ENCODE measurements at places on chromosomes 4 and X.

DNA sequence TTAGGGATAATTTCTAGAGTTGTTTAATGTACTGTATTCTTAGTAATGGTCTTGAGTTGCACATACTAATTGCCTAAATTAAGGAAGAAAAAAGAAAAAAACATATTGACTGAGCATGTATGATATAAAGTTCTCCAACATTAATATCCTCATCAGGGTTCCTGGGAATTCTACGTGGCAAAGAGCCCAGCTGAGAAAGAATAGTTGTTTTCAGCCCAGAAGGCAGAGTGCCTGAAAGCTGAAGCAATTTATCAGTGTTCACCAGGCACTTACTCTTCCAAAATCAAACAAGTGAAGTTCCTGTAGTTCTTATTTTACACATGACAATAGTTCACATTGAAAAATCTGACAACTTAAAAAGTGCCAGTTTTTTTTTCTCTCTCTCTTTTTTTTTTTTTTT lies 27.7 kb downstream of the YIPF7 start:
- no peak for DNase-seq

DNA sequence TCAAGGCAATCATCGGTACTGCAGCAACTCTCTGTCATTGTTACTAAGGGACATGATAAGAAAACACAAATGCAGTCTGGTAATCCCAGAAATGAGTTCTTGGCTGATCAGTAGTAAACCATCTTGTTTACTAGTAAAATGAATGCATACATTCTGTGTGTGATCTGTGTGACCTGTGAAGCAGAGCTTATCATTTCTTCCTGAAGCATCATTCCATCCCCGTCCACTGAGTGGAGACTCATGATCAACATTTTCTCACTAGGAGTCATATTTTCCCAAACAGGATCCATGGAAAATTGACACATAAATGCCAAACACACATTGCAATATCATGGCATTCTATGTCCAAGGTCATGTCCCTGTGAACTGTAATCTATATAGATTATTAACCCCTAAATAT lies 226.1 kb downstream of the ANKRD50 start:
- no peak for DNase-seq

DNA sequence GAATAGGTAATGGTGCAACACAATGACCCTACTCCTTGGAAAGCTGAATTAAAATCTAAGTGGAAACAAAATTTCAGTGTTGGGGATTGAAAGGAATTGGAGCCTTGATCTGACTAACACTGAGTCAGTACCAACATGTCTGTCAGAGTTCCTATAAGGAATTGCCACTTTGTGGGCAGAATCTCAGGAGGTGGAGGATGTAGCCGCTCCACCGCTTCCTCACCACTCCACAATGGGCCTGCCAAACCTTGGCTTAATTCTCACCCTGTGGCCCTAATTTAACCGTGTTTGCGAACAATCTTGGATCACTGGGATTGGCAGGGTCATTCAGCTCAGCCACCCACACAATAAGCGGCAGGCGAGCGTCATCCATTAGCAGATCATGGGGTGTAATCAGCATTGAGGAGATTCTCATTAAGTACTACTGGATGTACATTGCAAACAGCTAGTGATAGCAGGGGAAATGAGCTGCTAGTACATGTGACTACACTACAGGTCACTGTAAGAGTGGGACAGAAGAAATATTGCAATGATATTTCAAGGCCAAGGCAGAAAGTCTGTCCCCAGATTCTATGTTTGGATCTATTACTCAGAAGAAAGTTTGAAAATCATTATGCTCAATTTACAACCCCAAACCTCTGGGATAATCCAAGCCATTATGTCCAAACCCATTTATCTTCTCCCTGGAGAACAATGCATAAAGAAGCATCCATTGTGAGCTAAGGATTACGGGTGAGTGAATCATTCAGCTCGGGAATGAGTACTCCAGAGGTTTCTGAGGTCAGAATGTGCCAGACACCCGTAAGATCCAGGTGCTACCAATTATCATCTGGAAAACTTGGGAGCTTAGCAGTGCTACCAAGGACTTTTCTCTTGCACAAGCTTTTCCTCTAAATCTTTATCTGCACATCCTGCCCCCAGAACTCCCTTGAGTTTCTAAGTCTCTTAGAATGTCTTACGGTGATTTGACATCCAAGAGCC lies 5.8 kb downstream of the SRPX start:
- no peak for DNase-seq

DNA sequence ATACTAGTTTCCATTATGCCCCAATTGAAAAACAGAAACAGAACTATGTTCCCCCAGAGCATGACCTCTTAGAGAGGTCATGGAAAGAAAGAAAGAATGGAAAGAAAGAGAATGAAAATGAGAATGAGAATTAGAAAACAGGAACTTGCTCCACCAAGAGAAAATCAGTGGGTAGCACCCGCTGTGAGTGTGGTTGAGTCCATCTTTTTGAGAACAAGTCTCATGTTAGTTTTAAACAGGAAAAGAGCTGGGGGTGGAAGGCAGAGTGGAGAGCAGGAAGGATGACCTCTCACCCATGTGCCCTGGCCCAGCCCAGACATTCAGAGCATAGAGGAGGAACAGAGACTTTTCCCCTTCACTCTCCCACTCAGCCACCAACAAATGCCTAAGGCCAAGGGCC lies 4.9 kb downstream of the GSX2 start:
- DNase-seq, result no peak

- DNase-seq, result no peak
Observed at GRCh38 chr4:152478461-152479237, 57.2 kb downstream of the FBXW7 start.

GRCh38 chrX:108127152-108127551 lies 35.6 kb downstream of the ATG4A start:
- DNase-seq, result no peak

DNA sequence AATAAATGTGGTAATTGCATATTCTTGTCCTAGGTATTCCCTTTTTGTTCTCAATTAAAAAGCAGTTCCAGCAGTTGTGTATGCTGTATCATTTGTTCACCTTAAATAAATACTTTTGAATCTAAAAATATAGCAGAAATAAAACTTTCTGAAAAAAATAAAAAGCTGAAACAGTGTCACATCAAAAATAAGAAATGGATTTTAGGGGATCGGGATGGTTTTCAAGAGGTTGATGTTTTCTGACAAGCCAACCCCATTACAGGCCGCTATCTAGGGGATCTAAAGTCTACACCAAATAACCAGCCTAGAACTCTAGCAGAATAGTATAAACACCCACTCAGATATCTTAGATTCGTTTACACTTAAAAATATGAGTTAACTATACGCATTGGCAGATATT lies 95.4 kb upstream of the MAML3 start:
- peak; percentile 70 for DNase-seq

- DNase-seq, result no peak
Observed at GRCh38 chrX:17567187-17567586, 170.1 kb upstream of the SCML1 start.

DNA sequence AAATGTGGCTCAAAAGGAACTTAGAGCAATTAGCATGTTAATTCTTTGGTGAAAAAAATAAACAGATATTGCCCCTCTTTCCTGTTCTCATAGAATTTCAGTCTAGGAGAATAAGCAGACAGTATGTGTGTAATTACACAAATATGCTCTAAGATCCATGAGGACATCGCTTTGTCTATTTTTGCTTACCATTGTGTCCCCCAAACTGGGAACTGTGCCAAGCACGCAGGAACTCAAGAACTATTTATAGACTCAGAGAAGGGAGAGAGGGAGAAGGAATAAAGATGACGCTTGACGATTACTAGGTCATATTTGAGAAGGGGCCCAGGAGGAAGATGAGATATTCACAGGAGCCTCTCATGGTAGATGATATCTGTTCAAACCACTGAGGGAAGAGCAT lies 692.6 kb downstream of the RAB28 start:
- no peak for DNase-seq

GRCh38 chrX:22032084-22032483 lies at the start of gene PHEX:
TSS of gene PHEX (plus strand) at chrX:22032325. CDS start at chrX:22033006, 681 bp downstream.
- no peak for DNase-seq

DNA sequence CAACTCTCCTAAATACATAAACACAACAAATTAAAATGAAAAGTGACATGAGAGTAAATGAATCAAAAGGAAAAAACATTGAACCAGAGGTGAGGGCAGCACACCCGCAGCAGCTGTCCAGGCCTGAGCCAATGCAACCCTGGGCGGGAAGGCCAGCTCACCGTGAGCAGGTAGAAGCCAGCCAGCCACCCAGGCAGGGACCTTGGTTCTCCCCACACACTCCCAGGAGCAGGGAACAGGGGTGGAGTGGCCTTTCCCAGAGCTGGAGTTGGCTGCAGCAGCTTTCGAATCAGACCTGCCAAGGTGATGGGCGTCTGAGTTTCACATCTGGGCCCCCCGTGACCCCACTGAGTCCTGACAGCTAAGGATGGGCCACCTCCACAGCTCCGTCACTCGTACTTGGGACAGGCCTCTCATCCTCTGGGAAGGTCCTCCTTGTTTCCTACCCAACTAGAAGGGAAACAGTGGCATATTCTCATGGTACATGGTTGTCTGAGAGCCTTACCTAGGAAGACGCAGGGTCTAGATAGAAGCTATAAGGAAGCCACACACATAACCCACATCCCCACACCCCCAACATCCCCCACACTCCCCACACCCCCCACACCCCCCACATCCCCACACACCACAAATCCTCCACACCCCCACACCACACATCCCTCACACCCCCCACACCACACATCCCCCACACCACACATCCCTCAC lies 172.2 kb downstream of the DCLK2 start:
- DNase-seq, result no peak

DNA sequence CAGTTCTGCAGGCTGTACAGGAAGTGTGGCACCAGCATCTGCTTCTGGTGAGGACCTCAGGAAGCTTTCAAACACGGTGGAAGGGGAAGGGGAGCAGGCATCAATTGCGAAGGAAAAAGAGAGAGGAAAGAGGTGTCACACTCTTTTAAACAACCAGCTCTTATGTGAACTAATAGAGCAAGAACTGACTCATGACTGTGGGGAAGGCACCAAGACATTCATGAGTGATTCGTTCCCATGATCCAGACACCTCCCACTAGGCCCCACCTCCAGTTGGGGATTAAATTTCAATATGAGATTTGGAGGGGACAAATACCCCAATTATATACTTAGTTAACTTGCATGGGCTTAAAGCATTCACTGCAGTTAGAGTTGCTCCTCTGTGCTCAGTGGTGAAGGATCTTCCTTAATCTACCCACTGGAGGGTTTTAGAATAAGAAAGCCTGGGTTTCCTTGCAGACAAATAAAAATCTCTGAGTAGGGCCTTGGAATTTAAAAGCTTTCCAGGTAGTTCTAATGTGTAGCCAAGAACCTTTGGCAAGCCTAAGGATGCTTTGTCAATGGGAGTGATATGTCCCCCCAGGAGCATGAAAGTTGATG lies 60.0 kb downstream of the SYNPO2 start:
- no peak for DNase-seq

DNA sequence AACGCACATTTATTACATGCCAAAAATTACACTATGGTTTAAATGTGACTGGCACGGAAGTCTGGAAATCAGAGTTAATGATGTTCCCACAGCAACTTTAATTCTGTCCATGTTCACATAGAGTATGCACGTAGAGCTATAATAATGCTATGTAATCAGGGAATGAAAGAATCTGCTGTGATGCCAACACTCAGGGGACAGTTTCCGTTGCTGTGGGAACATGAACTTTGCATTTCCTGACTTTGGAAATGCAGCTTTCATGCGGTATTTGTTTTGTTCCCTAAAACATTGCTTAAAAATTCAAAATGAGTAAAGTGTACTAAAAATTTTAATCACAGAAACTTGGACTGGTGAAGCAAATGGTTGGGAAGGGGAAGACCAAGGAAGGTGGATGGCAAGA lies 65.7 kb downstream of the MAGEA1 start:
- DNase-seq, result no peak

DNA sequence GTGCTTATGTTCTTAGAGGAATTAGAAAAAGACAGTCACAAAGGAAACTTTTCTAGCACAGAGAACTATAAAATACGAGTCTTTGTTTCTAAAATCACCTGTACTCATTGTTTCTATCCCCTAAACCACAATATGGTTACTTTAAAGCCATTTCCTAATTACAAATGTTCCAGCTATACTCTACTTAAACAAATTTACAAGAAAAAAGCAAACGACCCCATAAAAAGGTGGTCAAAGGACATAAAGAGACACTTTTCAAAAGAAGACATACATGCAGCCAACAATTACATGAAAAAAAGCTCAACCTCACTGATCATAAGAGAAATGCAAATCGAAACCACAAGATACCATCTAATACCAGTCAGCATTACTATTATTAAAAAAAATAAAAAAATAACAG lies 447.3 kb downstream of the RAB28 start:
- DNase-seq, result no peak

GRCh38 chrX:38891641-38892413 lies 90.6 kb downstream of the MID1IP1 start:
- DNase-seq, result peak; percentile 81

DNA sequence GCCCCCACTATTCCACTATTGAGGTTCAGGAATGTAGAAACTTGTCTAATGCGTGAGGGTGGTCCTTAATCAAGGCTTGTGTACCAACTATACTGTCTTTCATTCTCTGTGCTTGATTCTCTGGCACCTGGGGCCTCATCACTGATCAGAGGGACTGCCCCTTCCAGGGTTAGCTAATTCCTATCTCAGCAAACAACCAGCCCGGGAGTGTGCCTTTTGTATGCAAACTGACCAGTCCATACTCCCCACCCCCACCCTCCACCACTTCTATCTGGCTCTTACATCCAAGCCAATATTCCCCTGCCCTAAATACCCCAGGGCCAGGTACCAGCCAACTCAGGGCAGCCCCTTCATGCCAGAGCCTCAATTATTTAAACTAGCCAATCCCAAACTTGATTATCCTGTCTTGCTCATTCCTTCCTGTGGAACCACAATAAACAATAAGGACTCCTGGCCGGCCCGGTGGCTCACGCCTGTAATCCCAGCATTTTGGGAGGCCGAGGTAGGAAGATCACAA lies 59.3 kb downstream of the FTHL17 start:
- DNase-seq, result no peak

DNA sequence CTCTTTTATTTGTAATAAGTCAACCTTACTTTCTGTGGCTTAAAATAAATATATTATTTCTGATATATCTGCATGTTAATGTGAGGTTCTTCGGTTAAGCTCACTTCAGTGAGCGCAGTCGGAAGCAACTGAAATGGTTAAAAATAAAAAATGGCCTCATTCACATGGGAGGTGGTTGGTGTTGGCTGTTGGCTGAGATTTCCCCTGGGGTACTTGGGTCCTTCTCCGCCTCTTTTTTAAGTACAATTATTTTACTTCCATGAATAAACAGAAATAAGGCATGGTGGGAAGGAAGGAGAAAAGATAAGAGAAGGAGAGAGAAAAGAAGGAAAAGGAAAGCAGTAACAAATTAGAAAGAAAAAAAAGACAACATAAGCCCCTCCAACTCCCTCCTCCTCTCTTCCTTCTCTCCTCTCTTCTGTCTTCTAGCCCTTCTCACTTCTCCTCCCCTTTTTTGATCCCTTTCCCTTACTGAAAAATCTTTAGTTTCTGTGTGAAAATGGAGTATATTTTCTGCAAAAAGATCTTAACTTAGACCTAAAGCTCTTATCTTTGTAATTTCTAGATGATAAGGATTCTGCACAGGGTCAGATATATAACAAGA lies 19.7 kb upstream of the CXCL3 start:
- no peak for DNase-seq
